ENCODE measurements at places on chromosomes 12 and 14. TPM values are rescaled to one million over a fixed set of nuclear protein-coding genes. Genes with fewer than 3 reads are reported as not detected.
A peak's percentile ranks its signal among the peaks of the same experiment; 100 is the strongest.

GRCh38 chr14:72965249-72965648 is 39.0 kb downstream of the DCAF4 start:
- no peak for DNase-seq
- H3K36me3 ChIP-seq = peaks cover 34% of the 10 kb centered on the region
- no peak overlapping the region for H3K4me3 ChIP-seq
- peak overlapping the region; percentile 8 for H3K27ac ChIP-seq
- H3K27me3 ChIP-seq = no peaks in the 10 kb centered on the region

GRCh38 chr14:59347915-59348314 is 117.3 kb downstream of the GPR135 start:
- no peaks in the 10 kb centered on the region for H3K27me3 ChIP-seq
- no peaks in the 10 kb centered on the region for H3K36me3 ChIP-seq
- no peak overlapping the region for H3K4me3 ChIP-seq
- no peak for DNase-seq

PLEKHD1 gene
- total RNA-seq = not detected

GRCh38 chr12:105278043-105278697 is 42.2 kb upstream of the APPL2 start:
- DNase-seq = no peak
- H3K4me3 ChIP-seq = no peak overlapping the region
- no peaks in the 10 kb centered on the region for H3K36me3 ChIP-seq
- H3K27ac ChIP-seq = no peak overlapping the region
- H3K27me3 ChIP-seq = peaks cover 4% of the 10 kb centered on the region

DNA sequence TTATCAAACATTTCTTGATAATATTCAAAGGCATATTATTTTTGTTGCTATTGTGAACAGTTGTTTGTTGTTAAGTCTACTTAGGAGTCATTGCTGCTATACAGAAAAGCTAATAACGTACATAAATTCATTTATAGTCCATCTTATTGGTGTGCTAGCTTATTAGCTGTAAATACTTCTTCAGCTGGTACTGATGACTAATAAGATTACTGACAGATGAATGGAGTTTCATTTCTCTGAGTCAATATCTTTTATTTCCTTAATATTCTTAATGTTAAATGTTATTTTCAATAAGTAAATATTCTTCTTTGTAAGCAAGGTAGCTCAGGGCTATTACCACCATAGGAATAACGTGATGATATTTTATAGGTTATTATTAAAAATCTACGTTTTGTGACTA is 139.4 kb upstream of the SLCO1C1 start:
- H3K4me3 ChIP-seq = no peak overlapping the region
- H3K36me3 ChIP-seq = no peaks in the 10 kb centered on the region
- no peak for DNase-seq
- H3K4me1 ChIP-seq = no peaks in the 10 kb centered on the region
- H3K27ac ChIP-seq = no peak overlapping the region

DNA sequence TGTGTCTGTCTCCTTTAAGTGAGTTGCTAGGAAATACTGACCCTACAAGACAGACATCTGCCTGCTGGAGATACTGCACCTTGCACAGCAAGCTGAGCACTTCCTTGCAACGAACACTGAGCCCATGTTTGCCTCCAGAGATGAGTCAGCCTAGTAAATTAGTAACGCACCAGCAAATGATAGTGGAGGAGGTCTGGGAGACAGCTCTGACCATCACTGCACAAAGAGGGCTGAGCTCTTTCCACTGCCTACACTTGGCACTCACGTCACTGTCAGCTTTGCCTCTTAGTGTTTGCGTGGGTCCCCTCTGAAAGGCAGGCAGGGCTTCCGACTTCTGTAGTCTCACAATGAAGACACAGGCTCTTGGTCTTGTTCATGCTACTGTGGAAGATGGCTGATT is 109.0 kb downstream of the APAF1 start:
- H3K36me3 ChIP-seq = peaks cover 2% of the 10 kb centered on the region
- peak overlapping the region; percentile 59 for H3K4me3 ChIP-seq
- H3K4me1 ChIP-seq = peaks cover 24% of the 10 kb centered on the region
- peaks cover 4% of the 10 kb centered on the region for H3K27me3 ChIP-seq

CLEC14A gene
- not detected for total RNA-seq

- peaks cover 68% of the 10 kb centered on the region for H3K4me1 ChIP-seq
- H3K27ac ChIP-seq = peak overlapping the region; percentile 74
- DNase-seq = no peak
- H3K27me3 ChIP-seq = peaks cover 8% of the 10 kb centered on the region
- peak overlapping the region; percentile 67 for H3K4me3 ChIP-seq
- peaks cover 42% of the 10 kb centered on the region for H3K36me3 ChIP-seq
Measured at GRCh38 chr12:122871851-122872780, 23.8 kb downstream of the VPS37B start.

CDK17 gene
- 32.4 TPM for total RNA-seq

DNA sequence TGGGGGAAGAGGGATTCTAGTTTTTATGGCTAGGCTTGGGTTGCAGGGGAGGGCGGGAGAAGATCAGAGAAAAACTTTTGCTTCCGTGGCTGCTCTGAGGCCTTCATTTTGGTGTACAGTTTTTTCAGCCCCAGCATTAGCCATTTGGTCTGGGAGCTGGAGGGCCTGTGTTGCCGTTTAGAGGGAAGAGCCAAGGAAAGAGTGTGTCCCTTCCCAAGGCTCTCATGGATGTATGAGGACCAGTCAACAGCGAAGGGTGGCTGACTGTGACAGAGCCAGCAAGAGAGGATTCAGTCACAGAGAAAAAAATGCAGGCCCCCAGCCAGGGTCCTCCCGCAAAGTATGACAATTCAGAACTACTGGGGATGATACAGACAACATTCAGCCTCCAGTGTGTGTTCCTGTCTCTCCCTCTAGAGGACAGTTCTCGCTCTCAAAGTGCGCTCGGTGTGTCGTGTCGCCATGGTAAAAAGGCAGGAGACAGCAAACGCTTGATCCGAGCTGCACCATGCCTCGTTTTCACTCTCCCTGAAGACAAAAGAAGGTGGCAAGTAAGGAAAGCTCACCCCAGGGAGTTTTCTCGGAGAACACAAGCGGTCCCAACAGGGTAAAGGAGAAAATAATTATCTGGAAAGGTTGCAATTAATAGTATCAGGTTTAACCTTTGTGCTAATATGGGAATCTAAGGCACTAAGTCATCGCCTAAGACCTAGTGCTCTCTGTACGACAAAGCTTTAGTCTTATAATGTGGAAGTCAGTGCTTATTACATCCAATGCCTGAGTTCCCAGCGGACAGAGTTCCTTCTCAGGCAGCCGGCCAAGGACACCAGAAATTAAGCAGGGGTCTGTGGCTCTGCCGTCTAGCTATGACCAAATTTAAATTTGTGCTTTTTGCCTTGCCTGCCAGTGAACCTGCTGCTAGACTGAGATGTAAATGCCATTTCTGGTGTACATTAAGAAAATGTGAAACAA is 157.3 kb upstream of the PLXNC1 start:
- H3K4me3 ChIP-seq = no peak overlapping the region
- peaks cover 2% of the 10 kb centered on the region for H3K36me3 ChIP-seq
- no peak overlapping the region for H3K27ac ChIP-seq
- H3K27me3 ChIP-seq = peaks cover 3% of the 10 kb centered on the region
- DNase-seq = no peak

CLEC4D gene
- total RNA-seq = not detected

RDH5 gene
- total RNA-seq = 4.2 TPM

GRCh38 chr14:74978416-74978947 is 23.1 kb upstream of the PGF start:
- H3K36me3 ChIP-seq = no peaks in the 10 kb centered on the region
- H3K4me3 ChIP-seq = no peak overlapping the region
- no peak for DNase-seq
- no peaks in the 10 kb centered on the region for H3K4me1 ChIP-seq

DNA sequence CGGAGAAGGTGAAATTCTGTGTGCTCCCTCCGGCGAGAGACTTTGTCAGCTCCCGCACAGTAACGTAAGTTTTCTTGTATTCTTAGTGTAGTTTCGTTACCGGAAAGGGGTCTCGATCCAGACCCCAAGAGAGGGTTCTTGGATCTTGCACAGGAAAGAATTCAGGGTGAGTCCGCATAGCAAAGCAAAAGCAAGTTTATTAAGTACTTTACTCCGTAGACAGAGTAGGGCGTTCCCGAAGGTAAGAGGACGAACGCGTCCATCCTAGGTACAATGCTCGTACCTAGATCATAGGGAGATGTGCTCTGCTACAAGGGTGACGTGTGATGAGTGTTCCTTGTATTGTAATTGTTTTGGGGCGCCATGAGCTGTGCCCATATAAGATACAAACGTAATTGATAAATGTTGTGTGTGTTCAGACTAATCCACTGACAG is 293 bp downstream of the IFI27L1 start:
- no peaks in the 10 kb centered on the region for H3K27me3 ChIP-seq
- peak overlapping the region; percentile 100 for H3K4me3 ChIP-seq
- peaks cover 55% of the 10 kb centered on the region for H3K4me1 ChIP-seq
- H3K27ac ChIP-seq = peak overlapping the region; percentile 95
- no peak for DNase-seq

DNA sequence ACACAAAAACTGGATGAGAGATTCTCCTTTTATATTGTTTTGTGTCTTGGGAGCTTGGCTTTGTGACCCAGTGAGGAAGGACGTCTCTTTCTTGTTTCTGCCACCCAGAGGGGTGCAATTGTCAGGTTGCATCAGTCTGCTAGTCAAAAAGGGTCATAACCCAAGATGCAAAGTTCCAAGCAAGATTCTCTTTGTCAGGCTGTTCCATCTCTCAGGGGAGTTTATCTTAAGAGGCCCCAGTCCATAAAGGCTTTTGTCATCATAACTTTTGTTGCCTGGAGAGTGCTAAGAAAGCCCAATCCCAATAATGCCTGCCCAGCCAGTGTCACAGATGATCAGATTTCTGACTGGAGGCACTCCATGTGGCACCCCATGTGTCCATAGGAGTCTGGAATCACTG is 444.9 kb downstream of the TRHDE start:
- no peak overlapping the region for H3K4me3 ChIP-seq
- H3K27ac ChIP-seq = no peak overlapping the region
- H3K27me3 ChIP-seq = no peaks in the 10 kb centered on the region
- H3K4me1 ChIP-seq = no peaks in the 10 kb centered on the region
- H3K36me3 ChIP-seq = no peaks in the 10 kb centered on the region
- DNase-seq = no peak

- H3K36me3 ChIP-seq = peaks cover 22% of the 10 kb centered on the region
- H3K27ac ChIP-seq = peak overlapping the region; percentile 70
- H3K4me1 ChIP-seq = peaks cover 17% of the 10 kb centered on the region
- H3K4me3 ChIP-seq = peak overlapping the region; percentile 24
Measured at GRCh38 chr12:64729909-64730587, 29.2 kb downstream of the GNS start.

MYO1A gene
- 2.6 TPM for total RNA-seq

DNA sequence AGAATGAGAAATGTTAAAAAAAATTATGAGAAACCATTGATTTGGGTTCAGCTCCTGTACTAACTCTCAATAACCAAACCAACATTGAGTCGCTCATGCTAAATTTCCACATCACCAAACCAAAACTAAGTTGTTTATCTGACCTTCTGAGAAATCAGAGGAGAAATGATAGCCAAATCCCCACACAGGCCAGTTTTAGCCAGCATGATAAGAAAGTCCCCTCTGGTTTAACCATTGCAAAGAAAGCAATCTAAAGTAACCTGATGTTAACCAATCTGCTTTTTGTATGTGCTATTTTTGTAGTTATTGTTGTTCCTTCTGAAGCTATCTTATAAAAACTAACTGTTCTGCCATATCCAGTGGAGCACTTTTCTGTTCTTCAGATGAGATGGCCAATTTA is 599.7 kb downstream of the SLC16A7 start:
- H3K27me3 ChIP-seq = no peaks in the 10 kb centered on the region
- DNase-seq = no peak
- no peak overlapping the region for H3K27ac ChIP-seq
- no peak overlapping the region for H3K4me3 ChIP-seq
- no peaks in the 10 kb centered on the region for H3K4me1 ChIP-seq

RGS6 gene
- total RNA-seq = 2.0 TPM

KNTC1 gene
- total RNA-seq = 126 TPM

GRCh38 chr14:54681811-54682261 is 114.9 kb downstream of the SAMD4A start:
- H3K4me3 ChIP-seq = no peak overlapping the region
- no peak overlapping the region for H3K27ac ChIP-seq
- peaks cover 51% of the 10 kb centered on the region for H3K27me3 ChIP-seq
- DNase-seq = no peak
- H3K36me3 ChIP-seq = no peaks in the 10 kb centered on the region

DNA sequence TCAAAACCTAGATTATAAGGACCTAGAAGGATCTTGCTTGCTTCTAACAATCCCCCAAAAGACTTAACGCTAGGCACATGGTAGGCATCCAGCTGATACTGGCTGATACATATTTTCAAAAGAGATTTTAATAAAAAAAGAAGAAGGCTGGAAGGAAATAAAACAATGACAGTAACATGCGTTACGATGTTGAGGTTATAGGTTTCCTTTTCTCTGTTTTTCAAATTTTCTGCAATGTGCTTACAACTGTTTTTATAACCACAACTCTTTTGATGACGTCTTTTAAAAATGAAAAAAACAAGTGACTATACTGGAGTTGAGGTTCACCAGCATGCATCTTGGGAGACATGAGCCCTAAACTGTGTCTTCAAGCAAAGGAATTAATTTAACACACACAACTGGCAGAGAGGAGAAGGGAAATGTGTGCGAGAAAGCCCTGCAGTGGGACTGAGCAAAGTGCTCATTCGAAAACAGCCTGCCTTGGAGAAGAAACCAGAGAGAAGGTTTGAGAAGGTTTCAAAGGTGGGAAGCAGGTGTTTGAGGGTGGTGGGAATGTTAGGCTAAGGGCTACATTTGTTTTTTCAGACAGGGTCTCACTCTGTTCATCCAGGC is 80.4 kb downstream of the DUSP16 start:
- peak overlapping the region; percentile 93 for H3K27ac ChIP-seq
- H3K4me3 ChIP-seq = peak overlapping the region; percentile 72
- H3K36me3 ChIP-seq = peaks cover 59% of the 10 kb centered on the region
- peak; percentile 49 for DNase-seq

Data from activated T-helper 1 cell treated with anti-CD3 and anti-CD28 coated beads, Interleukin-12 subunit alpha, Interleukin-12 subunit beta, Interleukin-2, Interleukin-4 antibody, amounts not matched to agents 30 ng/mL and 10 ng/mL and 1 ng/mL, durations not matched to agents 14 hours and 24 hours and 36 hours (primary cell).